Jurkat, Clone E6-1 (cell line): ENCODE measurements at places on chromosomes 5 and 9.

GRCh38 chr5:1961952-1962595 is 79.3 kb upstream of the IRX4 start:
- peak; percentile 91 for DNase-seq

DNA sequence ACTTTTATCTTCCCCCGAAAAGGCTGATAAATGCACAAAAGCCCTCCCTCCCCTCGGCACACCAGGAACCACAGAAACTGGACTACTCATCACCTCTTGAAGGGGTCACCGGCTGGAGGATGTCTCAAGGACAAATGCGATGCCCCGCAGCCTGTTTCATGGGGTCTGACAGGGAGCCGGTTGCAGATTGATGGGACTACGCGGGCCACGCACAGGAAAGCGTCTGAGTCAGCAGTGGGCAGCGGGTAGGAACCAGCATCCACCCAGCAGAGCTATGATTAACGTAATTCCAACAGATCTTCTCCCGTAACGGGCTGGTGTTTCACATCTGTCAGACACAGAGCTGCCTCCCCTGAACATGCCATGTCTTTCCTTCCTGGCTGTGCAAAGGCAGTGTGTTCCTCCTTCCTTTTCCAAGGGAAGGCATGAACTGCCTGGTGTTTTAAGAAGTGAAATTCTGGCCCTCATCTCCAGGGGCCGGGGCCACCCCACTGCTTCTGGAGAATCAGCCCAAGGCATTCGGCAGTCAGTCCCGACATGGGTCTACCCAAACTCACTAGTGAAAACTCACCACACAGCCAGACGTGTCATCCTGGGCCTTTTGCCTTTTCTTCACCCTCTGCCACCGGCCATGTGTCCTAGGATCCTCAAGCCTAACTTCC is 144.4 kb upstream of the PHYKPL start:
- no peak for DNase-seq

- no peak for DNase-seq
Measured at GRCh38 chr9:38182321-38182720, 113.3 kb upstream of the SHB start.

GRCh38 chr5:139190125-139190524 is 8.0 kb downstream of the SIL1 start:
- DNase-seq = no peak

DNA sequence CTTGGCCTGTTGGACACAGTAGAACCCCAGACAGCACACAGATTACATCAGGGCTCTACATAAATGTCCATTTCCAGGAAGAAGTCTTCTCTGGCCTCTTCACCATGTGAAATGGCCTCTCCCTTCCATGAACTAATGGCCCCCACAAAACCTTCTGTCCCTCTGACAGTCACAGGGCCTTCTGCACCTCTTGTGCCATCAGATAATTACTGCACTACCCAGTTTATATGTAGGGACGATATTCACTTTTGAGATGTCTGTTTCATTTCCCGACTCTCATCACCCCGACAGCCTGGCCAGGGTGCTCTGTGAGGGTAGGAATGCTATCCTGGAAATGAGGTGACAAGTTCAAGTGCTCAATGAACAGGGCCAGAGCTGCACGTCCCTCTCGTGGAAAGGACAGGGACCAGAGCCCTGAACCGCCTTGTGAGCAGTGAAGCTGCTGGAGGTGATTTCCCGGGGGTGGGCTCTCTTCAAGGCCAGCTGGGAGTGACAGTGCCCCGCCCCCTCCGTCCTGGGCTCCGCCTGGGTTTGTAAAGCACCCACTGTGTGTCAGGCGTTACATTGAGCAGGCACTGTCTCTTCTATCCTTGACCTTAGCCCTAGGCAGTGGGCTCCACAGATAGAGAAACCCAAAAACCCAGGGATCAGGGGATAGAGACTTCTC is 3.0 kb upstream of the FAM78A start:
- no peak for DNase-seq

DNA sequence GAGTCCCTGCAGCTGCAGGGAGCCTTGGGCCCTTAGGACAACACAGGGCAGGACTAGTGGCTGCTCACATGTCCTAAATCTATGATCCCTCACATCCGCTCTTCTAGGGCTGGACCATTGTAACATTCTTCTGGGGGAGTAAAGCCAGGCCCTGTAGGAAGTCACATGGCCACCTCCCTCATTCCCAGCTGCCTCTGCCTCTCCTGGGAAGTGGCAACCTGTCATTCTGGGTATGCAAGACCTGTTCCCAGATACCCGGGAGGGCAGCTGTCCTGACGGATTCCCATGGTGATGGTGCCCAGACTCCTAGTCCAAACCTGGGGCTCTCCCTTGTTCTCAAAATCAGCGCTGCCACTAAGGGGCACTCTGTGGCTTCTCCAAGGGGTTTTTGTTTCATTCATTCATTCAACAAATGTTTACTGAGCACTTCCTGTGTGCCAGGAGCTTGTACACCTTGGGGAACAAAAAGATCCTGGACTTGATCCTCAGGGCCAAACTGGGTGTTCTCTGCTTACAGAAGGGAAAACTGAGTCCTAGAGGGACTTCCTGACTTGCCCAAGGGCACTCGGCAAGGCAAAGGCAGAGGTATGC is 85.6 kb downstream of the PSD2 start:
- DNase-seq = no peak

DNA sequence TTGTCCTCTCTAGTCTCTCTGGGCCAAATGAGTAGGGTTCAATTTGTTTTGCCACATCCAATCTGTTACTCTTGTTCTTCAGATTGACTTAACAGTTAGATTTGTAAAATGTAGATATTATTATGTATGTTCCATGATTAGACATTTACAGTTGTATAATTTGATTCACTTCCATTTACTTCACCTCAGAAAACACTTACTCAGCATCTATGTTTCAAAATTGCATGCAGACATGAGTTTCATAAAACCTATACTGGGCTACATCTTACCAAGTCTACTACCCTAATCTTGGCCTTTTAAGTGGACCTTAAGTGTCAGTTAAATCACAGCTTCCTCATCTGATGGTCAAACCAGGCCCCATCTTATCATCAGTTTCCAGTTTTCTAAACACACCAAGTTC is 1181.2 kb upstream of the CDH9 start:
- DNase-seq = no peak

DNA sequence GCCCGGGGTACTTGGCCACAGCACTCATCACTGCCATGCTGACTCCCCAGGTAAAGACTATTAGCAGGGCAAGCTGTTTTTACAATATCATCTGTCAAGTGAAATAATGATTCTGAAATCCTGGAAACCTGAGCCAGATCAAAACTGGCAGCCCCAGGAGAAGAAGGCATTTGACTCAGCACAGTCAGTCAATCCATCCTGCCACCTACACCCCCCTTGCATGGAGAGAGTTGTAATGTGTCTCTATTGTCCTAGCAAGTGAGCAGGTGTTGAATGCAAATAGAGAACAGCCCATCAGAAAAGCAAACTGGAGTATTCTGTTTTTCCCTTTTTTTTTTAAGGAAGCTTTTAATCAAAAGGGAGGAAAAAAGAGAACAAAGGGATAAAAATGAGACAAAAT is 291.2 kb downstream of the BRINP1 start:
- DNase-seq = no peak

- DNase-seq = no peak
Measured at GRCh38 chr9:105881021-105881420, 186.7 kb downstream of the TMEM38B start.

DNA sequence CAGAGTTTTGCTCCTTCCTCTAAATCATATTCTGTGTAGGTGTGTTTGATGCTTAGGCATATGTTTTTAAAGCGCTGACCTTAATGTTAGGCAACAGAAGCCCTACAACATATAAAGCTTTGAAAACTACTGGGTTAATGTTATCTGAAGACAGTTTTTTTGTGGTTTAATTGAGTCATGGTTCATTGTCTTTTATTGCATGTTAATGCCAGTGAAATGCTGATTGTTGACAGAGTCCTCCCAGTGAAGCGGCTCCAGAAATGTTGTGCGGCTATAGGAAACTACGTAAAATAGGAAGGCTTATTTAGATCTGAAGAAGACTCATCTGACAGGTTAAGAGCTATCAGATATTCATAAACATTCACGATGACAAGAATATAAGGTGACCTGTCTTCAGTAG is 424.6 kb downstream of the CCDC171 start:
- DNase-seq = no peak

- no peak for DNase-seq
Measured at GRCh38 chr5:142586552-142586951, 99.3 kb downstream of the FGF1 start.

DNA sequence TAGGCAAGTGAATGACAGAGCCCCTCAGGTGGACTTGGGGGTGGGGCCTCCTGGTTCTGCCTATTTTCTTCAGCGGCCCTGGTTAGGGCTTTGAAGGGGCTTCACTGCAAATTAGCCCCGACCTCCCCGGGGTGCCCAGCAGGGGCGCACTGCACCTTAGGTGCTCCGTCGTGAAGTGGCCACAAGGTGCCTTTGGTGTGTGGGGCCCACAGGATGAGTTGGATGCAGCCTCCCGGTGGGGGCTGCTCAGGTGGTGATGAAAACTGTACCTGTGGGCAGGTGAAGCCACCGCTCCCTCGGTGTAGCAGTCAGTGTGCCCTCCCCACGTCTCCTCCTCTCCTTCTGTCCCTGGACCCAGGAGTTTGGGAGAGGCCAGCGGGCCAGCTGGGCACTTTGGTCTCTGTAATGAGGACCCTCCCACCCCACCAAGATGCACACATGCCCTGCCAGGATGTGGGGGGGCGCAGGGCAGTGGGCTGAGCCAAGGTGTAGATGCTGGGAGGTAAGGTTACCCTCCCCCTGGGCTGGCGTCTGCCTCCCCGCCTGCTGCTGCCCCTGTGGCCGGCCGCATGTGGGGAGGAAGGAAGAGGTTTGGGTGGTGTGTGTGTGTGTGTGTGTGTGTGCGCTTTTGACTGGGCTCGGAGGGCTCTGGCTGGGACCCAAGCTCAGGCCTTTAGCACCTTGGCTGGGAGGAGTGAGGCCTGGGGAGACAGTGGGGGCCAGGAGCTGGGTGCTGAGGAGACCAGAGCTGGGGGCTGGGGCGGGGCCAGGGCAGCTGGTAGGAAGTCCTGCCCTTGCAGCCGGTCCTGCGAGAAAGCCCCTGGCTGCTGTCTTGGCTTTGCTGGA is 55.6 kb downstream of the RXRA start:
- DNase-seq = peak; percentile 61

GRCh38 chr5:103232393-103232999 is 26.1 kb upstream of the MACIR start:
- DNase-seq = peak; percentile 28

GRCh38 chr5:134106991-134107701 is 7.3 kb upstream of the TCF7 start:
- DNase-seq = no peak

- peak; percentile 15 for DNase-seq
Measured at GRCh38 chr5:72598401-72599064, 91.3 kb upstream of the ZNF366 start.

DNA sequence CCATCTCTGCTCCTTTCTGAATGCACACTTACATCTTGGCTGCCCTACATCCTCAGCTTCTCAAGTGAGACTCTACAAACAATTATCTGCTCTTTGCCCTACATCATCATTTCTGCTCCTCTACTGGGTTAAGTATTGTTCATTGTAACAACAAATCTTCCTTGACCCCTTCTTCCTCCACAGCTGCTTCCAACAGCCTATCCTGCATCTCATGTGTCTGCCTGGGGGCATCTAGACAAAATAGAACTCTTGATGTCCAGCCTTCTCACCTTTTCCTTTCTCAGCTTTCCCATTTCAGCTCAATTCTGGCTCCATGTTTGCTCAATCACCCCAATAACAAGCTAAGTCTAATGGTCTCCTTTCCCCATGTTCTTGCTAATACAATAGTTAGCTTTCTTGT is 509.8 kb downstream of the DIRAS2 start:
- no peak for DNase-seq

DNA sequence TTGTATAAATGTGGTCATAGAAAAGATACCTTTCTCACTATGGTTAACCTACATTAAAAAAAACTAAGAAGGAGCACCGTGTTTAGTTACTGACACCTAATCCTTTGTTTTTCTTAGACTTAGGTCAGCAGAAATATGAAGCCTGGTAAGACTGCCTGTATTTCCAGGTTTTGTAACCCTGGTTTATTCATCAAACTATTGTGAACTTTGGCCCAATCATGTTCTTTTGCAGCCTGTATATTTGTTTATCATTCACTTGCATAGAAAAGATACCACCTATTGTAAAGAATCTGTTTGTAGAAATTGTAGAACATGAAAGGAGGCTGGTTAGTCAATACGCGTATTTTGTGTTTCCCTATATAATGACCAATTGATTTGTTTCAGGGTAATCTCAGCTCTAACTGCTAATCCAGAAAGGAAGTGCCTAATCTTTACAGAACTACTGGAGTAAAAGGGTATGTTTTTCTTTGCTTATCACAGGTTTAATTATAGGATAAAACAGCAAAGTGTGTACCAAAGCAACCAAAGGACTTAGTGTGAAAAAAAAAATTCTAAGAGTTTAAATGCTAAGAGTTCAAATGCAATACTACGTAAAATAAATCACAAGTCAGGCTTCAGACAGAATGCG is 103.6 kb downstream of the LURAP1L start:
- DNase-seq = no peak

DNA sequence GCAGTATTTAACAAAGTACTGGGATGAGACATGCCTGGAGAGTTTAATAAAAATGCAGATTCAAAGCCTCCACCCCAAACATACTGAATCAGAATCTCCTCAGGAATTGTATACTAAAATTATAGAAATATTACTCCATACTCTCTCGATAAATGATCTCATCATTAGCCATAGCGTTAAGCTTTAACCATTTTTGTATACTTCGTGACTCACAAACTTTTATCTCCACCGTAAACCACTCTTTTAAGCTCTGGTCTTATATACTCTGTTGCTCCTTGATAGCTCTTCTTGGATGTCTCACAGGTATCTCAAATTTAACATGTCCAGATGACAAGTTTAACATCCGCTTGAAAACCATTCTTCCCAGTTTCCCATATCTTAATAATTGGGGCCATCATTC is 327.8 kb downstream of the ADGRV1 start:
- DNase-seq = no peak

GRCh38 chr5:171845040-171845630 is 59.5 kb downstream of the SMIM23 start:
- DNase-seq = no peak

GRCh38 chr5:77266291-77266690 is 55.8 kb downstream of the PDE8B start:
- no peak for DNase-seq

DNA sequence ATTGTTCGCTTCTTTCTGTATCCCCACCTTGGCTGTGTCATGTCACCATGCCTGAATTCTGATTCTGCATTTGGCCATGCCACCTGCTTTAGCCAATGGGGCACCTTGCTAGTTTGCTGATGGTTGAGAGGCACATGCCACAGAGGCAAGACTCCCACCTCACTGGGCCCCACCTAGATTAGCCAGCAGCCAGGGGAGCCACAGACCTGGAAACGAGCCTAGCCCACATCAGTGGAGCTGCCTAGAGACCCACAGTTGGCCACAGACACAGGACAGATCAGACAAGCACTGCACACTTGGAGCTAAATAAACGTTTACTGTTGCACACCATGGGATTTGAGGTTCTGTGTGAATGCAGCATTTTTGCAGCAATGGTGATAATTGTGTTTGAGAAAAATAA is 252.1 kb downstream of the LURAP1L start:
- no peak for DNase-seq
